AG08396 (cell line): ENCODE measurements at places on chromosomes 2 and 18.
A peak's percentile ranks its signal among the peaks of the same experiment; 100 is the strongest.

- DNase-seq: peak; percentile 13
These were observed 543 bp downstream of the HADHB start for GRCh38 chr2:26245231-26245732.

- DNase-seq: no peak
These were observed 62.7 kb upstream of the EML6 start for GRCh38 chr2:54660752-54661151.

- DNase-seq: no peak
These were observed 44.7 kb downstream of the MC5R start for GRCh38 chr18:13868501-13869271.

GRCh38 chr2:220240641-220241040 is 613.2 kb downstream of the SLC4A3 start:
- DNase-seq: no peak

DNA sequence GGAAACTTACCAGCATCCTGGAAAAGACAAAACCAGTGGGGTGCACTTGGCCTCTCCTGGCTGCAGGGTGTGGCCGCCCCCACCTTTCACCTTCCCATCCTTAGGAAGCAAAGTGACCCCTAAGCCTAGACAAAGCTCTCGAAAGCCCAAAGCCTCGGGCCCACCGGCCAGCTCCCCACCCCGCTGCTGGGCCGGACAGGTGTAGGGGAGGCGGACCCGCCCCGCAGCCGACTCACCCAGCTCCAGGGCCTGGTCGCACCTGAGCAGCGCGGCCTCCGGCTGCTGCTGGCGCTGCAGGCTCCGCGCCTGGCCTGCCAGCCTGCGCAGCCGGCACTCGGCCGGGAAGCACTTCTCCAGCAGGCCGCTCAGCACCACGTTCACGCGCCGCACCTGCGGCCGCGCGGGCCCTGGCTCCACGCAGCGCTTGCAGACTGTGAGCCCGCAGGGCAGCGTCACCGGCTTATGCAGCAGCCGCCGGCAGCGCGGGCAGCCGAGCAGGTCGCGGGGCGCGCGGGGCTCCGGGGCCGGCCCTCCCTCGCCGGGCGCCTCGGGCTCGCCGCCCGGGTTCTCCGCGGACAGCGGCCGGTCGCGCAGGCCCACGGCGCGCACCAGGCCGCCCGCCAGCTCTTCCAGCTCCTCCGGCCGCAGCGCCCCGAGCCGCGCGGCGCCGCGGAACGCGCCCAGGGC is 979 bp downstream of the LONRF2 start:
- DNase-seq: peak; percentile 33

DNA sequence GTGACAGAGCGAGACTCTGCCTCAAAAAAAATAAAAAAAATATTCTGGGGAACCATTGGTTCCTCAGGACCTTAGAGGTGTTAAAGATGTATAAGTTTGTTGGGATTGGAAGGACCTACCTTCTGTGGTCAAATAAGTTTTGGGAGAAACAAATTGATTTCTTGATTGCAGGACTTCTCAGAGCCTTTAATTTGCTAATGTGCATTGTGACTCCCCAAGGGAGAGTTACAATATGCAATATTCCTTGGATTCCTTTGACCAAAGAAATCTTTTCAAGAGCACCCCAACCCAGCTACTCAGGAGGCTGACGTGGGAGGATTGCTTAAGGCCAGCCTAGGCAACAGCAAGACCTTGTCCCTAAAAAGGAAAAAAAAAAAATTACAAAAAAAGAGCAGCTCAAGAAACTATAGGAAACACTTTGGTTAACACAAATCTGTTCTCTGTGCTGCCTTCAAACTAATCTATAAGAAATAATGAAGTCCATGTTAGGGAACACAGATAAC is 6.5 kb downstream of the NAGK start:
- DNase-seq: no peak

DNA sequence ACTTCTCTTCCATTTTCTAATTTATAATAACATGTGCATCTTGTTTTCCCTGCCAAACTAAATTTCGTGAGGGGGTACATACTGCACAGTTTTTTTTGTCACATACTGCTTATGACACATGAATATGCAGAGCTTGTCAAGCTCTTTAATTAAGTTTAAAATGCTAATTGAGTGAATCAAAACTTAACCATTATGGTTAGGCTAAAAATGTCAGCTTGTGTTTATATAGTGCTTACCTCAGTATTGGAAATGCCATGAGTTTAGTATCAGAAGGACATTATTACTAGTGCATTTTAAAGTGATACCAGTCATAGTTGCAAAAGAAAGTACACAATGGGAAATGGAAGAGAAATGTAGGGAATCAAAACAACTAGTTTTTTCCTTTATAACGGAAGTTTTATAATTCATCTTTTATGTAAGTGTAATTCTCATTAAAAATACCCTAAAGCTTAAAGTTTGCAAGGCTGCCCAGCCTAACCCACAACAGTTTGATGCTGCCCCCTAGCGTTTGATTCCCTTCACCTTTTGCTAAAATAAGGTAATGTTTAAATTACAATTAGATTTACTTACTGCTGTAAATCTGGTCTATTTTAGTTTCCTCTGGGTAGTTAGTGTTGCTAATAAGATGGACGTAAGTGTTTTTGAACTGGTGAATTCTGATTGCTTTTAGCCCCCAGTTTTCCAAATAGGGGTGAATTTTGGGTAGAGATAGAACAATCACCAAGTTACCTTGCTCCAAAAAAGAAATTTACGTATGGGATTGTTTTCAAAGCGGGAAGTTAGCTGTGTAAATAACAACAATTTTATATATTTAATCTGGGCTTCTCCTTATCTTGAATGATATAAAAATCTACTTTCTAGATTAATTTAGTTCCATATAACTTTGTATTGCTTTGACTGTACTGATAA is 3.2 kb downstream of the SLC39A10 start:
- peak; percentile 41 for DNase-seq

GRCh38 chr2:237264480-237265219 is 149.3 kb downstream of the COL6A3 start:
- DNase-seq: peak; percentile 64

- DNase-seq: no peak
These were observed 70.8 kb upstream of the GATA6 start for GRCh38 chr18:22098563-22098989.

DNA sequence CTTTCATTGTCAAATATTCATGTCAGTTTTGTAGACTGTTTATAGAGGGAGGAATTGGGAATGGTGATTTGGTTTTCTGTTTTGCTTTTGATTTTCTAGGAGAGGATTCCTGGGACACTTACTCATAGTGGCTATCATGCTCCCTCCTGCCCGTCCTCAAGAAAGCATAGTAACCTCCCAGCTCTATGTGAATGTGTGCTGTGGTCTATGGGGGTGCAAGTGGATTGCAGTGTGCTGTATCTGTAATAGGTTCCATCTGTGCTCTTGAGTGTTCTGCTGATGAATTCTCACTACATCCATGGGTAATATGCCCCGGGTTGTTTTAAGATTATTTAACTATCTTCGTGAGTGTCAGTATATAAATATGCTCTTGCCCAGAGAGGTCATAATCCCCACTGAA is 811.3 kb downstream of the CNTNAP5 start:
- no peak for DNase-seq

GRCh38 chr2:196798980-196799379 is 503 bp downstream of the GTF3C3 start:
- DNase-seq: no peak

DNA sequence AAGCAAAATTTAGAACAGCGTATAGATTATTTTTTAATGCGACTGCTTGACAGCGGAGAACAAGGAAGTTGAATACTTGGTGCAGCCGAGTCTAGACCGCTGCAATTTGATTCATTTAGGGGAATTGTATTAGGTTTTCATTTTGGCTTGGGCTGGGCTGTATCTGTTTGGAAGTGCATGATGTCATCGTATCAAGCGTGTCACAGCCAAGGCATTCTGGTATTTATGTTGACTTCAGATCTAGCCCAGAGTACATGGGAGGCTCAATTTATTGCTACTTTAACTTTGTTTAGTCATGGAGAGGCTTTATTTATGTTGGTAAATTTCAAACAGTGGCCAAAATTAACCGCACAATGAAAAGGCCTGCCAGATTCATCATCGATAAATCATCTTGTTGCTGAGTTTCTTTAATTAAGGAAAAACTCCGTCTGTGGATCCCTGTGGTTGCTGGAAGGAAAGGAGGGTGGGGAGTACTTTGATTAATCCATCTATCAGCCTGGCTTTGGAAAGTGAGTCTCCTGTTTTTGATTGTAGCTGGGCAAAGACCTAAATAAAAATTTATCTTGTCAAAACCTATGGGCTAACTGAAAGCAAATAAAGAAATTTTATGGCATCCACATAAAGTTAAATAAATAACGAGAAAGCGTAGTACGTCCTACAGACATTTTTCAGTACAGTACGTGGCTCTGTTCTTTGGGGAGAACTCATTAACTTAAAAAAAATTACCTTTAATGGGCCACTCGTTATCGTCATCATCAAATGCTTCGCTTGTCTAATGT is 230.4 kb upstream of the SPRED2 start:
- peak; percentile 78 for DNase-seq

DNA sequence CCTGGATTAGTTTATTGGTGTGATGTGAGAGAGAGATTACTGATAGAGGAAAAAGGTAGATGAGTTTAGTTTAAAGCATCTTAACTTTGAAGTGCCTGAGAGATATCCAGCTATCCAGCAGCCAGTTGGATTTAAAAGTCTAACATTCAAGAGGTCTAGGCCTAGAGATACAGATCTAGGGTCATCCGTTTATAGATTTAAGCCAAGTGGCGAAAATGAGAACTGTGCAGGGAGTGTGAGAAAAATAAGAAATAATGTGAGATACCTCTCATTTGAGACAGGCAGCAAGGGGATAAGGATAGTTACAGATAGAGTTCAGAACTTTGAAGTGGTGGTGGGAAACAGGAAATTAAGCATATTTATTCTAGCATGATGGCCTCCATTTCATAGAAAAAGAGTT is 5.3 kb upstream of the ORC2 start:
- no peak for DNase-seq

GRCh38 chr2:135586148-135586547 is 54.9 kb downstream of the R3HDM1 start:
- DNase-seq: no peak

DNA sequence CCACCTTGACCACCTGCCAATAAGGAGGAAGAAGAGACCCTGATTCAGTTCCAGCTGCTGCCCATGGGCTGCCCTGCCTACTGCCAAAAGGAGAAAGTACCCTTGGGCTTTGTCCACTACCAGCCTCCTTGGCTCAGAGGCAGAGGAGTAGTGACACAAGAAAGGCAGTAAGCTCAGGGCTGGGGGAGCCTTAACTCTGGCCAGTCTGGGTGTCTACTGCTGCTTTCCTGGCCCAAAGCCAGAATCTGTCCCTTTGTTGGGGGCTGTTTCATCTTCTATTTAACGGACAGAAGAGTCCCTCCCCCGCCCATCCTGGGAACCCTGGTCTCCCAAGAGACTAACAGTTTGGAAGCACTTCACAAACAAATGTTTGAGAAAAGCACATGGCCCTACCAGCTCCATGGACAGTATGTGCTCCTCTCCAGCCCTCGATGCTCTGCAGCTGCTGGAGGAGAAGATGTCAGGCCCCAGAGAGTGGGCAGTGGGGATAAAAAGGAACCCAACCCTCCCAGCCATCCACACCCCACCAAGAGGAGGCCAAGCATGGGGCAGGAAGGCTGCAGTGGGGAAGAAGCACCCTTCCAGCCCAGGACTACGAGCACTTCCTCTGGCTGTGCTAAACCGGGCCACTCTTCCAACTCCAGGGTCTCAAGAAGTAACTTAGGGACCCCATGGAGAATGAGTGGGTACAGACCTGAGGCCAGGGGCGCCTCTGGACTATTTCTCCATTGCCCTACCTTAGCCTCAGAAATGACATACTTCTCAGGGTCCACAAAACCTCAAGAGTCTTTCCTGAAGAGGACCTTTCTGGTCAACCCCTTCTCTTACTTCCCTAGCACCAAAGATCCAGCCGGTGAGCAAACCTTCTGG is 1.2 kb downstream of the ATG9A start:
- no peak for DNase-seq

GRCh38 chr2:55026202-55026601 is 24.0 kb downstream of the RTN4 start:
- no peak for DNase-seq

DNA sequence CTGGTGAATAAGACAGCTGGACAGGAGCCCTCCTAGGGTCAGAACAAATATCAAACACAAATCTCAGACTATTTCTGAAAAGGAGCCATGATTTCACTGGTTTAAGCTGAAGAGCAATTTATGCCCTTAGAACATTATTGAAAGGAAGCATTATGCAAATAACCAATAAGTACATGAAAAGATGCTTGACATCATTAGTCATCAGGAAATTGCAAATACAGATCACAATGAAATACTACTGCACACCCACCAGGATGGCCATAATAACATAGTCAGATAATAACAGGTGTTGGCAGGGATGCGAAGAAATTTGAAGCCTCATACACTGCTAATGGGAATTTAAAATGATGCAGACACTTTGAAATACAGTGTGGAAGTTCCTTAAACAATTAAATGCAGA is 176.4 kb upstream of the RAB6C start:
- DNase-seq: no peak

DNA sequence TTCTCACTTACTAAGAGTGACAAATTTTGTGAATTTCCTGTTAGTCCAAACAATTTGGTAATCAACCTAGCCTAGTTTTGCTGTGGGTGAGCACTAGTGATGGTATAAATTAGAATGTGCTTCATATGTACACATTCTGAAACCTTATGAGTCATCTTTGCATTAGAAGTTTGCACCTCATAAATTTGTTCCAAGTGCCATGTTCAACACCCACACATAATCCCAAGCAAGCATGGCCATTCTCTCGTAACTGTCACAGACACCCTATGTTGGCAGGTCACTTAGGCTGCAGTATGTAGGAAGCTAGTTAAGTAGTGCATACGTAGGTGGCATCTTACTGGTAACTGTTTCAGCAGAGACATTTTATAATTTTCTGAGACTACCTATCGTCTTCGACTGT is 46.9 kb downstream of the NAB1 start:
- no peak for DNase-seq

GRCh38 chr2:20027705-20028434 is 15.4 kb upstream of the MATN3 start:
- no peak for DNase-seq

DNA sequence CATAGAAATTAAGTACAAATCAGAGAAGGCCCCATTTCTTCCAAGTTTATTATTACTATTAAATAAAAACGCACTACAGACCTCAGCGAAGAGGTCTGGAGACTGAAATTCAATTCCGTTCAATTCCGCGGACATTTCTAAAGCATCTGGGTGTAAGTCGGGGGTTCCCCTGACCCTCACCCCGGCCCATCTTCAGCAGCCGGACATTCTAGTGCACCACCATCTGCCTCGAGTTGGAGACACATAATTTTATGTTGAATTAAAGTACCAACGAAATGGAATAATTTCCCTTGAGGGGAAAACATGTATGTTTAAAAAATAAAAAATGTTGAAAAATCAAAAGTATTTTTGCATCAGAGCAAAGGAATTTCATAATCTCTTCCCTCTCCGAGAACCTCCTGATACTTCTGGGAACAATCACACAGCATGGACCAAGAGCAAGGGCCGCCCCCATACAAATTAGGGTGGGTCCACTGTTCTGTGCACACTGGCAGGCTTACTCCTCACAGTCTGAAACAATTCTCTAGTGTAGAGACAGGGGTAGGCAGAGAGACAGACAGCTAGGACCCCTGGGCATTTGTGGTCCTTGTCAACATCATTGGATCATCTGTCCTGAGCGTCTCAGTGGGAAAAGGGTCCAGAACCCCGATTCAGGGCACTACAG is 29.3 kb downstream of the MBP start:
- DNase-seq: peak; percentile 36
